NCI-H187 treated with DMSO at 0.1 percent for 48 hours (cell line): ENCODE measurements at places on chromosomes 7 and 10.

DNA sequence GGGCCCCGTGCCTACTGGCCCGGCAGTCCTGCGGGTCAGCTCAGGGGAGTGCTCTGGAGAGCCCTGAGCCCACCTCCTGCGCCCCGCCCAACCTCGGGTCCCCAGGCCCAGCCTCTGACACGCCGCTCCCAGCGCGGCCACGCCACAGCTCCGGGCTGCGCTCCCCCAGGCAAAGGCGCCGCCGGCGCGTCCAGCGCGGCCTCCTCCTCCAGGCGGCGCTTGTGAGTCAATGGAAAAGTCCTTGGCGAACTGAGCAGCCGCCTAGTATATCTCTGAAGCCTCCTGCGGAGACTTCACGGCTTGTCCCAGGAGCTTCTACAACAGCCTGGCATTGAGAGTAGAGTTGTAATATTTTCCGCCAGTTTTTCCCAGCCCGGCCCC, 29.5 kb upstream of the BMS1 start:
- DNase-seq = no peak

DNA sequence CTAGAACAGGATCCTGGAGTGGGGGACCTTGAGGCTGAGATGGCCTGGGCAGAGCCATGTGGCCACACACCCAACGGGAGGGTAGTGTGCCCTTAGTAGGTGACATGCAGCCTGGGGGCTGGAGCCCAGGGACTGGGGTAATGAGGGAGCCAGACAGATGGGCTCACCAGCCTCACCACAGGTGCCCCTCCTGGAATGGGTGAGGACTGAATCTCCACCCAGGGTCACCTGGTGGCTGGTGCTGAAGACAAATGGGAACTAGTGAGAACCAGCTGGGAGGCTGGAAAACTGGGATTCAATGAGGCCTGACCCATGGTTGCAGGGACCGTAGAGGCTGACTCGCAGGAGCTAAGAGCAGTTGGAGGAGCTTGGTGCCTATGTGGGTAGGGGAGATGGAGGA, 6.1 kb downstream of the ZP3 start:
- DNase-seq = no peak

- DNase-seq = no peak
These were observed 50.1 kb upstream of the HDAC9 start for GRCh38 chr7:18445483-18445882.

DNA sequence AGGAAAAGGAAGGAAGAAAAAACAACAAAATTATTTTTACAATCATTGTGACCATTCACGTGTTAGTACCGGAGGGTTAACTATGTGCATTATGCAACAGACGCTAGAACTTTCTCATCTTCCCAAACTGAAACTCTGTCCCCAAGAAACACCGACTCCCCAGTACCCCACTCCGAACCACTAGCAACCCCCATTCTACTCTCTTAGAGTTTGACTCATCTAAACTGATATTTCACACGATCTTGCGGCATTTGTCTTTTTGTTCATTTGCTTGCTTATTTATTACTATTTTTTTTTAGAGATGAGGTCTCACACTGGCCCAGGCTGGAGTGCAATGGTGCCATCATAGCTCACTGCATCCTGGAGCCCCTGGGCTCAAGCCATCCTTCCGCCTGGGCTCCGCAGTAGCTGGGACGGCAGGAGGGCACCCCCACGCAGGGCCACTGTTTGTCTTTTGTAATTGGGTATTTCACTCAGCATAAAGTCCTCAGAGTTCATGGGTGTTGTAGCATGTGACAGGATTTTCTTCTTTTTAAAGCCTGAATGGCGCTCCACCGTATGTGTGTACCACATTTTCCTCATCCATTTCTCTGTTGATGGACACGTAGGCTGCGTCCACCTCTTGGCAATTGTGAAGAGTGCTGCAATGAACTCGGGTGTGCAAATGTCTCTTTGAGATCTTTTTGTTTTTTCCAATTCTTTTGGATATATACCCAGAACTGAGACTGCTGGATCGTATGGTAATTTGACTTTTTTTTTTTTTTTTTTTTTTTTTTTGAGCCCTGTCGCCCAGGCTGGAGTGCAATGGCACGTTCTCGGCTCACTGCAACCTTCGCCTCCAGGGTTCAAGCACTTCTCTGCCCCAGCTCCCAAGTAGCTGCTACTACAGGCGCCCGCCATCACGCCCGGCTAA, 9.5 kb downstream of the MNX1 start:
- no peak for DNase-seq

DNA sequence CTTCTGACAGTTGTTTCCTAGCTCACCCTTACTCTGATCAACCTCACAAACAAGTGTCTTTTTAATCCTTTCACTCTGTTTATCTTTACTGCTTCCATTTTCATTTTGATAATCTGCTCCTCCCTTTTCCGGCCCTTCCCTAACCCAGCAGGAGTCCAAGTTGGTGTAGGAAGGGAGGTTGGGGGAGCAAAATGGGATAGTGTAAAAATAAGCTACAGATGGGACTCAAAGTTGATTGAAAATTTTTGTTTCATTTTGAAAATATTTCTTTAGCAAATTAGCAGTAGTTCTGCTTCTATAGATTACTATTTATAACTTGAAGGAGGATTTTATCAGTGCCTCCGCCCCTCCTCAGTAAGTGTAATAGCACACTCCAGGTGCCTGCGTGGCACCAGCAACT, 112.0 kb downstream of the WNT2 start:
- DNase-seq = no peak

GRCh38 chr7:128881458-128882125, 18.9 kb downstream of the ATP6V1F start:
- DNase-seq = no peak

DNA sequence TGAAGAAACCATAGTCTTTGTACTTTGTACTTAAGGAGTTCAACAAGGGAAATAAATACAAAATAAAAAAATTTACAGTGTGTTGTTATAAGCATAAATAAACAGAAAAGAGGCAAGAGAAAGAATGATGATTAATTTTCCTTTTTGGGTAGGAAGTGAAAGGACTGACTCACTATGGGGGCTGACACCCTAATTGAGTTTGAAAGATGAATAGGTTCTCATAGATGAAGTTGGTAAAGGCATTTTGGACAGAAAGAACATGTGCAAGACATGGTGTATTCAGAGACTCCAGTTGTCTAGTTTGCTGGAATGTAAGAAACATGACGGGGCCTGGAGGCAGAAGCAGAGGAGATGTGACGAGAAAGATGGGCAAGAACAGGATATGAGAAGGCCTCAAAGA, 83.7 kb downstream of the VPS50 start:
- no peak for DNase-seq

DNA sequence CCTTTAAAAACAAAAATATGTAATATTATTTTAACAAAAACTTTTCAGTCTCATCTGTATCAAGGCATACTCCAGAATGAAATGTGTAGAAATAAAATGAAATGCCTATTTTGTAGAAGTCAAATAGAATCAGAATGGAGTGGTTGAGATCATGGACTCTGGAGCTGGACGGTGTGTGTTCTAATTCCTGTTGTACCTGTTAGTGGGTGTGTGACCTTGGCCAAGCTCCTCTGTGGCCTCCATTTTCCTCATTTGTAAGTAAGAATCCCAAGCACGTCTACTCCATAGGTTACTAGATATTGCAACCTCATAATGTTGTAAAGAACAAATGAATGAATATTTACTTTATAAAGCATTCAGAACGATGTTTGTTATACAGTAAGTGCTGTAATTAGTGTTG, 74.9 kb downstream of the HDAC9 start:
- no peak for DNase-seq

- DNase-seq = no peak
These were observed 9.1 kb downstream of the EN2 start for GRCh38 chr7:155466814-155467733.

DNA sequence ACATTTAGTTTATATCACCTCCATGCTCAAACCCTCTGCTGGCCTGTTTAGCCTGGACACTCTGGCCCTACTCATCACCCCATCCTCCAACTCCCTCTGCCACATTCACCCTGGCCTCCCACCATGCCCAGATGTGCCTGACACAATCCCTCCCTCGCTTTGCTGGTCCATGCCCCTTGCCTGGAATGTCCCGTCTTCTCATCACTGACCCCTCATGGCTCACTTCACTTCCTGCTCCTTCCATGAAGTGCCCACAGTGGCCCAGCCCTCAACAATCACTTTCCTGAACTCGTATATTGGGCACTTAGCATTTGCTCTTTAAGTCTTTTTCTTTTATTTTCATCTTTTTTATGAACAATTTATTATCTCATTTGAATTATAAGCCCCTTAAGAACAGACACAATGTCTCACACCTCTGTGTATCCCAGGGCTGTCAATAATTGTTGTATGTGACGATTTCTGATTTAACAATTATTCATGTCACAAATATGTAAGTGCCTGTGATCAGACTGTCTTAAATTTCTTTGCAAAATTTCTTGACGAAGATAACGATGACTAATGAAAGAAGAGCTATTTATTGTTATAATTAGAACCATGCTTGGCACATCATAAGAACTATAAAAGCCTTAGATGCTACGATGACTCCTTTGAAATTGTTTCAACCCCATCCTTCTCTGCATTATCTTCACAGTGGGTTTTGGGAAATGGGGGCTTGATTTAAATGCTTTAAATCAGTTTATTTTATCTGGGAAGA, 209.9 kb upstream of the YAE1 start:
- no peak for DNase-seq

DNA sequence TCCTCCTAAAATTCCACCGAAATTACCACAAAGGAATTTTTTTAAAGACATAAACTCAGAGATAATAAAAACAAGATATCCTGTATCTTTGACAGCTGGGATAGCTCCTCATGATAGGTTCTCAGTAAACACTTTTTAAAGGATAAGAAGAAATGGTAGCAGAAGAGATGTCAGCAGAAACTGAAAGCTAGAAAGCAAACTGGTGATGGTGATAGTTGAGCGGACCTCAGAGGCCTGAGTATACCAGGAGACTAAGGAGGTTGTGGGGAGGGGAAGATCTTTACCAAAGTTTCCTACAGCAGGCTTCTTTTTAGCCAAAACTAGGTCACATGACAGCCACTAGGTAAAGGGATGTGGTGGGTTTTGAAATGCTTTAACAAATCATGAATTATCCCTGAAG, 22.5 kb downstream of the PCGF5 start:
- no peak for DNase-seq

DNA sequence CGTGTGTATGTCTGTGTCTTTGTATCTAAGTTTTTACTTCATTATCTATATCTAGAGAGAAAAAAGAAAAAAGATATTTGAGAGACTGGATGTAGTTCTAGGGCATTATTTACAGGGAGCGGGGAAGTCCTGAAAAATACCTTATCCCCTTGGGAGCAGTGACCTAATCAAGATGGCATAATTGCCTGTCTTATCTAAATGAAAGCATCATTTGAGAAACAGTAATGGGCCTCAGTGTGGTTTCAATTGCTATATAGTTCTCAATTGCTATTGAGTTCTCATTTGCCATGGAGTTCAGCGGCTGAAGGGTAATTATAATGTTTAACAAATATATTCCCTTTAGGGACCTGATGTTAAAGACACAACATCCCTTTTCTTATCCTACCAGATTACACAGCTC, 216.5 kb downstream of the PLXNA4 start:
- peak; percentile 31 for DNase-seq

GRCh38 chr7:35448486-35448885, 194.6 kb upstream of the TBX20 start:
- DNase-seq = no peak

- no peak for DNase-seq
These were observed 1.4 kb downstream of the CPA4 start for GRCh38 chr7:130294314-130294713.

DNA sequence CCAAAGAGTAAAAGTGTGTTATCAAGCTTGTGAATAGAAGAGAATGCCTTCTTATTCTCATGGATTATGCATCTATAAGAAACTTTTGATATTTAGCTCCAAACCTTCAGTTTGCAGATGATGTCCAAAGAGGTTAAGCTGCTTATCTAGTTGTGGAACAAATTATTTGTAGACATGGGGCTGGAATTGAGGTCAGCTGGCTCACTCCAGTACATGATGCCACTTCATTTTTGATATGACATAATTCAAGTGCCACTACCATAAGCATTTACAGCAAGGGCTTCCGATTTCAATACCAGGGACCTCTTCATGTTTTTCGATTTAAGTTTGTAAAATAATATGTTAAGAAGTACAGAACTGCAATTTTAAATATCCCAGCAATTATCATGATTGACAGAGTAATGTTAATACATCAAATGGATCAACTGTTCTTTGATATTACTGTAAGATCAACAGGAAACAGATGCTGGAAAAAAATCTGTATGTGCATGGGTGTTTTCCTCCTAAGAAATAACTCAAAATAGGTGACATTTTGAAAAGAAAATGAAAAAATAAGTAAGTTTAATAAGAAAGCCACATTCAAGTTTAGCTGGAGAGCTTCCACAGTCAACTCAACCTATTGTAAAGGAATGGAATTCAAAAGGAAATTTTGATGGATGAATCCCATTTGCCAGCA, 12.7 kb downstream of the FAM3C start:
- DNase-seq = no peak

- DNase-seq = no peak
These were observed 5.0 kb upstream of the LRIT2 start for GRCh38 chr10:84230359-84230758.

- no peak for DNase-seq
These were observed 129.8 kb downstream of the BAMBI start for GRCh38 chr10:28806951-28807759.

GRCh38 chr10:6713120-6713519, 133.0 kb upstream of the PRKCQ start:
- no peak for DNase-seq

DNA sequence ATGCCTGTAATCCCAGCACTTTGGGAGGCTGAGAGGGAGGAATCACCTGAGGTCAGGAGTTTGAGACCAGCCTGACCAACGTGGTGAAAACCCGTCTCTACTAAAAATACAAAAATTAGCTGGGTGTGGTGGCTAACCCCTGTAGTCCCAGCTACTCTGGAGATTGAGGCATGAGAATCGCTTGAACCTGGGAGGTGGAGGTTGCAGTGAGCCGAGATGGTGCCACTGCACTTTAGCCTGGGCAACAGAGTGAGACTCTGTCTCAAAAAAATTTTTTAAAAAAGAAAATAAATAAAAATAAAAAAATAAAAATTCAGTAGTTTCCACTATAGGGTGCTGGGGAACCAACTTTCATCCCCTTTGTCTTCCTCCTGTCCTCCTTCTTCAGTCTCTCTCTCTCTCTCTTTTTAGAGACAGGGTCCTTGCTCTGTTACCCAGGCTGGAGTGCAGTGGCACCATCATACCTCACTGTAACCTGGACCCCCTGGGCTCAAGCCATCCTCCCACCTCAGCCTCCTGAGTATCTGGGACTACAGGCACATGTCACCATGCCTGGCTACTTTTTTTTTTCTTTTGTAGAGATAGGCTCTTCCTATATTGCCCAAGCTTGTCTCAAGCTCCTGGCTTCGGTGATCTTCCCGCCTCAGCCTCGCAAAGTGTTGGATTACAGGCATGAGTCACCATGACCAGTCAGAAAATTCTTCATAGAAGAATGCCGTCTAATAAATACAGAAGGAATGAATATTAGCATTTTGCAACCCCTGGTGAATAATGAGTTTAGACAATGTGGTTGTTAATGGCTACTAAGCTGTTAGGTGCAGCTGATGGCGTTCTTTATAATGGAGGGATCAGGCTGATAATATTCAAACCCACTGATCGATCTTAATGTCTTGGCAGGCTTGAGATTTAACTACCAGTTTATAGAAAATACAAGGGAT, 20.6 kb downstream of the RBM20 start:
- no peak for DNase-seq
